ENCODE measurements at places on chromosomes 11 and 22.
A peak's percentile ranks its signal among the peaks of the same experiment; 100 is the strongest.

GRCh38 chr11:58640386-58641023, 18.0 kb downstream of the CNTF start:
- DNase-seq, result no peak

DNA sequence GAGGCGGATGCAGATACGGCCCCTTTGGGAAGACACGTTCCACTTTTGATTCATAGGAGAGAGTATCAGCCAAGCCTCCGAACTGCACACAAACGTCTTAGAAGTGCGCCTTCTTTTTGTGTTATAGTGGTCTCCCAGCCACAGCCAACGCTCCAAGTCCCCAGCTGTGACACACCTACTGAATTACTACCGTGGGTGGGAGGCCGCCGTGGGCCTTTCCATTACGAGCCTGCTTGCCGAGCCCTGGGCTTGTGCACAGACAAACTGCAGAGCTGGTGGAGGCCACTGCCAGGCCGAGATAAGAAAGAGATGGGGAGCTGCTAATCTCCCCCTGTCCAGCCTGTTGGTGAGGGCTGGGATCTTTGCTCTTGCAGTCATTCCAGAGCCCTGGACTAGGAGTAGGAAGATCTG, 761 bp downstream of the HMBS start:
- no peak for DNase-seq

DNA sequence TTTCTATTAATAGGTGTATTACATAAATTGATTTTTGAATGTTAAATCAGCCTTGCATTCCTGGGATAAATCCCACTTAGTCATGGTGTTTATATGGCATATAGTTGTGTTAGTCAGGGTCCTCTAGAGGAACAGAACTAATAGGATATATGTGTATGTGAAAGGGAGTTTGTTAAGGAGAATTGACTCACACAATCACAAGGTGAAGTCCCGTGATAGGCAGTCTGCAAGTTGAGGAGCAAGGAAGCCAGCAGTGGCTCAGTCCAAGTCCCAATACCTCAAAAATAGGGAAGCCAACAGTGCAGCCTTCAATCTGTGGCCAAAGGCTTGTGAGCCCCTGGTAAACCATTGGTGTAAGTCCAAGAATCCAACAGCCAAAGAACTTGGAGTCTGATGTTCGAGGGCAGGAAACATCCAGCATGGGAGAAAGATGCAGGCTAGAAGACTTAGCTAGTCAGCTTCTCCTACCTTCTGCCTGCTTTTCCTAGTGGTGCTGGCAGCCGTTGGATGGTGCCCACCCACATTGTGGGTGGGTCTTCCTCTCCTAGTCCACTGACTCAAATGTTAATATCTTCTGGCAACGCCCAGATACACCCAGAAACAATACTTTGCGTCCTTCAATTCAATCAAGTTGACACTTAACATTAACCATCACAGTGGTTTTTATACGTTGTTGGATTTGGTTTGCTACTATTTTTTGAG, 12.9 kb downstream of the SFI1 start:
- no peak for DNase-seq

GRCh38 chr11:74720596-74721478, 10.4 kb downstream of the CHRDL2 start:
- DNase-seq, result peak; percentile 35

DNA sequence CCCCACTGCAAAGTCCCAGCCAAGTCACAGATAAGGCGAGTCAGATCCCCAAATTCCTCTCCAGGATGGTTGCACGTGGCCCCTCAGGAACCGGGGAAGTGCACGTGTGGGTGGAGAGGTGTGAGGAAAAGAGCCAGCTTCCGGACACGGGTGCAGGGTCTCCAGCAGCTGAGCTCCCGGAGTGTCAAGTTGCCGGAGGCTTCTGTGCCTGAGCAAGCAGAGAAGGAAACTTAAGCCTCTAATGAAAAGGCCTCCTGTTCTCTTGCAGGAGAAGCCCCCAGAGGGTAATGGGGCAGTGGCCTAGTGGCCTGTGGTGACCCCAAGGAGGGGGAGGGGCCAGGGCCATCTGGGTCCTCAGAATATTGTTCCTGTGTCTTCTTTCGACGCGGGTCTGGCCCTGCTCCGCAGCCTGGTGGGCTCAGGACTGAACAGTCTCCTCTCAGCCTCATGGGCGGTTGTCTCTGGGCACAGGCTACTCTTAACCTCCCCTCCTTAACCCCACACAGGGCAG, 147.9 kb downstream of the FEZ1 start:
- no peak for DNase-seq

DNA sequence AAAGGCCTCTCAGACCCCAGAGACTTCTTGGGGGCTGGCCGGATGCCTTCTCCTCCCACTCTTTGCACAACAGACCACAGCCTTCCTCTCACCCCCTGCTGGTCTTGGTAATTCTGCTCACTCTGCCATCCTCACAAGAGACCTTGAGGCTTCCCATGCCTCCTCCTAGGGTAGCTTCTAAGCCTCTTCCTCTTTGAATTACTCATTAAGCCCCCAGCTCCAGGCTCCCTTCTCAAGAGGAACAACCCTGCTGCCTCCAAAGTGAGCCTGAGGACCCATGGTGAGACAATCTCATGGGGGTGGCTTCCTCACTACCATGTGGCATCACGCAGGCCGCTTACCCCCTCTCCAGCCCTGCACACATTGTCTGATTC, 184.6 kb upstream of the SYT13 start:
- no peak for DNase-seq

GRCh38 chr11:1026641-1027482, 9.7 kb downstream of the MUC6 start:
- no peak for DNase-seq

DNA sequence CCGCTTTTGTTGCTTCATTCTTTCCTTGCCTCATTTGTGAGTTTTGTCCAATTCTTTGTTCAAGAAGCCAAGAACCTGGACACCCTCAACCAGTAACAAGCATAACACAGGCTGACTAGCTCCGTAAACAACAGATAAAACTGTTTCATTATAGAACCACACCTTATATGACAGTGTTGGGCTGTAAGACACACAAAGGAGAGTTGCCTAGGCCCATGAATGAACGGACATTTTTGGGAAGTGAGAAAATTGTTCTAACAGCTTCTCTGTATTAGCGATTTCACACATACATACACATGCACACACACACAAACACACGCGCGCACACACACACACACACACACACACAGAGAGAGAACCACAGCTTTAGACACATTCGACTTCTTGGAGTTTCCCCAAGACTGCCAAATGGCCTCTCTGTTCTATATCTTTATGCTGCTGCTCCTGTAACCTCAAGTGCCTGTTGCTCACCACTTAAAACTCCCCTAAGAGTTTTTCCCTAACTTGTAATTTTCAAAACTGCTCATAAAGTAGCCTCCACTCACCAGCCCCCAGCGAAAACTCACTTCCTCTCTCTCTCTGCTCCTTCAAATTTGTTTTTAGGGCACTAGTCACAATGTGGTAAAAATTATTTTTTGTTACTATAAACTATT, 35.9 kb downstream of the CTSC start:
- DNase-seq, result no peak

- no peak for DNase-seq
Measured at GRCh38 chr22:27669798-27670599, 131.6 kb downstream of the MN1 start.

DNA sequence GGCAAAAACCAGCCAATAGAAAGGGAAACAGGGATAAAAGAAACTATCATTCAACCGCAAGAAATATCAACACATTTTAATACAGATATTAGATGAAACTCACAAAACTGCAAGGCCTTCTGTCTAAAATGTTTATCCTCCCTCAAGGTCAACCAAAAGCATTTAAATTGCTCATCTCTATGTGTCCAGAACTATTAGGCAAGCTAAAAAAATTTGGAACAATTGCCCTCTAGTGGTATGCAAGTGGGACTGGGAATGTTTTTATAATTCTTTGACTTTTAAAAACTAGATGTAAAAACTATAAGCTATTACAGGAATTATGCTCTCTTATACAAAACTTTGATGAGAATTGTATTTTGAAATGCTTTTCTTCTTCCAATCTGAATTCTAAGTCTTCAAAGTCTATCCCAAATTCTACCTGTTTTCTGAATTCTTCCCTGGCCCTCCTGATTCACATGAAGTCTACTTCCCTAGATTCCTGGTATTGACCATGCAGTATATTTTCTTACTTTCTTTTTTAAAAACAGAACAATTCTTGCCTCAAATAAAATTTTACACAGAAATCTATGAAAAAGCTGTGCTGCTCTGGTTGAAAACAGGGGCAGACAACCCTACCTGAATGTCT, 4.9 kb downstream of the CWC15 start:
- no peak for DNase-seq

- no peak for DNase-seq
Measured at GRCh38 chr11:62409831-62410230, 9.0 kb upstream of the SCGB1A1 start.

GRCh38 chr11:125075900-125076317, 12.8 kb downstream of the SLC37A2 start:
- no peak for DNase-seq

GRCh38 chr22:19984851-19985811, 31.5 kb downstream of the ARVCF start:
- DNase-seq, result no peak

GRCh38 chr11:121039971-121040613, 16.2 kb downstream of the TBCEL start:
- DNase-seq, result no peak

- DNase-seq, result no peak
Measured at GRCh38 chr11:36156161-36156816, 132.9 kb downstream of the COMMD9 start.

GRCh38 chr11:129291546-129291945, 84.1 kb upstream of the BARX2 start:
- DNase-seq, result peak; percentile 72

- no peak for DNase-seq
Measured at GRCh38 chr11:719214-720016, 13.4 kb downstream of the EPS8L2 start.

GRCh38 chr11:125165111-125165842, 726 bp downstream of the PKNOX2 start:
- DNase-seq, result no peak

DNA sequence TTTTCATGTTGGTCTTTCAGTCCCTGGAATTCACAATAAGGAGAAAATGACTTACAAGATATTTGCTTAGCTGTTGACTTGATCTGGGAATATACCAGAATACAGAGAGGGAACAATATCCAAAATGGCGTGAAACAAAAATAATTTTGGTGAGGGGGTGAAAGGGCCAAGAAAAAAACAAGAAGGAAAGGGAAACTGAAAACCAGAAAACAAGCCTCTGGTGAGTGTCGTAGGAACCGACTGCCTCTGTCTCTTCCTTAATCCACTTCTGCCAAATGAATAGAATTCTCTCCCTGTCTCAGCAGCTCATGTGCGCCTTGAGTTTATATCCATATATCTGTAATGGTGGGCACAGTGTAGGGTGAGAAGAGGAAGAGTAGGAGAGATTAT, 367.6 kb downstream of the ETS1 start:
- no peak for DNase-seq

DNA sequence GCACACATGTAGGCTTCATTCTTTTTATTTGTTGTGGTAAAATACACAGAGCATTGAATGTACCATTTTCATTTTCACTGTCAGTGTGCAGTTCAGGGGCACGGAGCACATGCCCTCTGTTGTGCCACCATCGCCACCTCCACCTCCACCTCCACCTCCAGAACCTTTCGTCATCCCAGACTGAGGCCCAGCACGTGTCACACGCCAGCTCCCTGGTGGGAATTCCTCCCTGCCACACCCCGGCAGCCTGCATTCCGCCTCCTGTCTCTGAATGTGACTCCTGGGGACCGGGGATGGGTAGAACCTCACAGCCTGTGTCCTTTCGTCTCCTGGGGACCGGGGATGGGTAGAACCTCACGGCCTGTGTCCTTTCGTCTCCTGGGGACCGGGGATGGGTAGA, 10.9 kb downstream of the GRAMD4 start:
- no peak for DNase-seq

- no peak for DNase-seq
Measured at GRCh38 chr22:22099194-22099486, 116.6 kb upstream of the TOP3B start.

DNA sequence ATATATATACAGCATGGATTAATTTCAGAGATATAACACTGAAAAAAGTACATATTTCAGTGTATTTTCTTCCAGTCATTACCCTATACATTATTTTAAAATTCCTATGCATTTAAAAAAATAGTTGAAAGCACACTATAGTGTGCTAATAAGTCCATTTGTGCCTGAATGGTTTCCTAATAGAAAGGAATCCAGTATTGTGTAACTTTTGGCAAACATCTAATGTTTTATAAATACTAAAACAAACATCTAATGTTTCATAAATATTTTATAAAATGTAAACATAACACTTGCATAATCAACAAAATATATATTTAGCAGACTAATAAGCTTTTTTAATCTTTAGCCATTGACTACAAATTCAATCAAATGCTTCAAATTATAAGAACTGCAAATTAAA, 126.6 kb upstream of the FIBIN start:
- DNase-seq, result no peak

- peak; percentile 49 for DNase-seq
Measured at GRCh38 chr11:76782531-76783293, 444 bp upstream of the TSKU start.

DNA sequence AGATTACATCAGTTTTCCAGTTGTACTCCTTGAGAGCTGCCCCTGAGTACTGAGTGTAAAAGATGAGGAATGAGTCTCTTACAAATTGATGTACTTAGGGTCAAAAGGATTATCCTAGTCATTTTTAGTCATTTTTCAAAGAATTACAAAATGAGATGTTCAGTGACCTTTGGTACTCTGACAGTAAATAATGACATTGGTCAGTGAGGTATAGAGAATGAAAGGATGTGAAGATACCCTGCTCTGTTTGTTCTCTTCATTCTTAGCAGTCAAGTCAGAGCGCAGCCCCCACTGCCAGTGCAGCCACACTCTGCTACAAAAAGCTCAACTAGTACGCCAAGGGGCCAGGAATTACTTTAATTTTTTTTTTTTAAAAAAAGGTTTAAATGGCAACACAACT, 4.1 kb upstream of the ESAM start:
- DNase-seq, result no peak

Measured in anterior cingulate cortex (tissue), 58 donors.